ENCODE measurements at places on chromosomes 1 and 21. TPM values are rescaled to one million over a fixed set of nuclear protein-coding genes. Genes with fewer than 3 reads are reported as not detected.

PDE4B gene
- total RNA-seq: 36.2 TPM

- DNase-seq: no peak
These were observed 562.2 kb upstream of the PTBP2 start for GRCh38 chr1:96159379-96159778.

NEGR1 gene
- 15.7 TPM for total RNA-seq

- DNase-seq: no peak
These were observed 4.3 kb upstream of the FOXD2 start for GRCh38 chr1:47433477-47434050.

- DNase-seq: no peak
These were observed 274.4 kb downstream of the RYR2 start for GRCh38 chr1:237316352-237316751.

C1orf87 gene
- total RNA-seq: not detected

DNA sequence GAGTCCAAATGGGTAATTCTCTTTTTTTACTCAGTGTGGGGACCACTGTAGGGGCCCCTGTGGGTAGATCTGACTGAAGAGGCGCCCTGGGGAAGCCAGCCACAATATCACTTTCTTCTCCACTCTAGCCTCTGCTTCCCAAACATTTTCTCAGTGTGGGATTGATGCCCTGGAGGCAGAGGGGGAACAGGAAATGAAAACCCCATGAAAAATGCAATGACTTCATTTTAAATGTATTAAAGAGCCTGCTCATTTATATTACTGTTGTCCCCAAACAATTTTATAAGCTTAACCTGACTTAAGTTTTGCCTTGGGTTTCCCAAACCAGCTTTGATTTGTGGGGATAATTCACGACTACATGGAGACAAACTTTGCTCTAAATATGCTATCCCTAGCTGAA lies 181.9 kb downstream of the C1orf94 start:
- no peak for DNase-seq

- no peak for DNase-seq
These were observed 4.9 kb upstream of the S100A8 start for GRCh38 chr1:153395776-153396175.

GRCh38 chr21:16279731-16280581 lies 550.2 kb downstream of the USP25 start:
- peak; percentile 71 for DNase-seq
